Transverse colon (tissue), 4 donors: ENCODE measurements at places on chromosomes 7 and 10. TPM values are rescaled to one million over a fixed set of nuclear protein-coding genes. Genes with fewer than 3 reads are reported as not detected.

DAGLB gene
- total RNA-seq: 29.1 TPM

GRCh38 chr10:604716-605631, 84.5 kb downstream of the DIP2C start:
- H3K27ac ChIP-seq: peak overlapping the region; percentile 54
- no peak for DNase-seq
- no peaks in the 10 kb centered on the region for H3K36me3 ChIP-seq
- no peaks in the 10 kb centered on the region for H3K27me3 ChIP-seq
- no peak overlapping the region for H3K4me3 ChIP-seq
- H3K4me1 ChIP-seq: peaks cover 21% of the 10 kb centered on the region

CLCN1 gene
- not detected for total RNA-seq

DNA sequence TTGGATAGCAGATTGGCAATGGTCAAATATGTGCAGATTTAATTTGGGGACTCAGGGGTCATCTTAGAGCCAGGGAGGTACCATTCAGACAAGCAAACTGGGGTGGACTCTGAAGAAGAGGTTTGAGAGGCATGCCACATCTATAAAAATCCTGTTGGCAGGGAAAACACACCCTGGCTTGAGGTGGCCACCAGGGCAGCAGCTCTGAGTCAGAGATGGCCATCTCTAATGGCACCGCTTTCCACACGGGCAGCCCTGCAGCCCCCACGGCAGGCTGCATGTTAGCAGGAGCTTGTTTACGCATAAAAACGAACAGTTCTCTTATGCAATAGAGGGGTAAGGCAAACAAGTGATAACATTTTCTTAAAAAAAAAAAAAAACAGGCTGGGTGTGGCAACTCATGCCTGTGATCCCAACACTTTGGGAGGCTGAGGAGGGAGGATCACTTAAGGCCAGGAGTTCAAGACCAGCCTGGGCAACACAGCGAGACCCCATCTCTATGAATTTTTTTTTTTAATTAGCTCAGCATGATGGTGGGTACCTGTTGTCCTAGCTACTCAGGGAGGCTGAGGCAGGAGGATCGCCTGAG, 14.9 kb downstream of the DLG5 start:
- no peaks in the 10 kb centered on the region for H3K36me3 ChIP-seq
- peaks cover 12% of the 10 kb centered on the region for H3K4me1 ChIP-seq
- no peak overlapping the region for H3K27ac ChIP-seq
- H3K4me3 ChIP-seq: no peak overlapping the region
- DNase-seq: no peak

DNA sequence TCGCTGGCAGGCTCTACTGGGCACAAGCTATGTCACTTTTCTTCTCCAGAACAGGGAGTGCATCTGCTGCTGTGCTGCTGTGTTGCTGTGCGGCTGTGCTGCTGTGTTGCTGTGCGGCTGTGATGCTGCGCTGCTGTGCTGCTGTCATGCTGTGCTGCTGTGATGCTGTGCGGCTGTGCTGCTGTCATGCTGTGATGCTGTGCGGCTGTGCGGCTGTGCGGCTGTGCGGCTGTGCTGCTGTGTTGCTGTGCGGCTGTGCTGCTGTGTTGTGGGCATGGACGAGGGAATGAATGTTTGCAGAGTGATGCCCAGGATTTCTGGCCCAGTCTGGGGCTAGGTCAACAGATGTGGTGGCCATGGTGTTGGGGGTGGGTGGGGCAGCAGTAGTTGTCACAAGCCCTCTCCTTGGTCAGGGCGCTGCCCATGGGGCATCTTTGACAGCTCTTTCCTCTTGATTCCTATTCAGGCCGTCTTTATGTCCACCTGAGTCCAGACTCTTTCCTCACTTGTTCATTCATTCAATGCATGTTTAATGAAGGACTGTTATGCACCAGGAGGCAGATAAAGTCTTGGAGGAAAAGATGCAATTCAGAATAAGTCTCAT, 55.6 kb downstream of the C10orf120 start:
- H3K36me3 ChIP-seq: no peaks in the 10 kb centered on the region
- no peak overlapping the region for H3K27ac ChIP-seq
- no peak for DNase-seq
- H3K4me3 ChIP-seq: no peak overlapping the region
- no peaks in the 10 kb centered on the region for H3K4me1 ChIP-seq
- H3K27me3 ChIP-seq: no peaks in the 10 kb centered on the region

GRCh38 chr7:139648391-139648861, 124.9 kb downstream of the CLEC2L start:
- H3K27ac ChIP-seq: peak overlapping the region; percentile 36
- H3K4me3 ChIP-seq: no peak overlapping the region
- H3K36me3 ChIP-seq: no peaks in the 10 kb centered on the region

CCDC7 gene
- 4.8 TPM for total RNA-seq

DNA sequence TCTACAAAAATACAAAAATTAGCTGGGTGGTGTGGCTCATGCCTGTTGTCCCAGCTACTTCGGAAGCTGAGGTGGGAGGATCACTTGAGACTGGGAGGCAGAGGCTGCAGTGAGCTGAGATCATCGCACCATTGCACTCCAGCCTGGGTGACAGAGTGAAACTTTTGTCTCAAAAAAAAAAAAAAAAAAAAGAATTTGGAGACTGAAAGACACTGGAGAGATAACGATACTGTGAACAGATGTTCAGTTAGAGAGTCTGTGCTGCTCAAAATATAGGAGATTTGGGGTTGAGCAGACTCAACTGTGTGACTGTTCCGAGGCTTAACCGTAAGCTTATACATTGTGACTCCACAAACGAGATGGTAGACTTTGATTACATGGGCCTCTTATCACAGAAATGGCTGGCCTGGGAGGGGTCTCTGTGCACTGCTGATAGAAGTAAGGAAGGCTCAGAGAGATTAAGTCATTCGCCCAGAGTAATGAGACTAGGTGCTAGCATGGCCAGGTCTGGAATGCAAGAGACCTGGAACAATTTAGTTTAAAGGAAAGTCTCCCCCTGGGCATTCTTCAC, 19.4 kb downstream of the WBP1L start:
- H3K27me3 ChIP-seq: no peaks in the 10 kb centered on the region
- peaks cover 20% of the 10 kb centered on the region for H3K4me1 ChIP-seq
- H3K27ac ChIP-seq: no peak overlapping the region
- no peaks in the 10 kb centered on the region for H3K36me3 ChIP-seq

HOXA11 gene
- 8.9 TPM for total RNA-seq

DNA sequence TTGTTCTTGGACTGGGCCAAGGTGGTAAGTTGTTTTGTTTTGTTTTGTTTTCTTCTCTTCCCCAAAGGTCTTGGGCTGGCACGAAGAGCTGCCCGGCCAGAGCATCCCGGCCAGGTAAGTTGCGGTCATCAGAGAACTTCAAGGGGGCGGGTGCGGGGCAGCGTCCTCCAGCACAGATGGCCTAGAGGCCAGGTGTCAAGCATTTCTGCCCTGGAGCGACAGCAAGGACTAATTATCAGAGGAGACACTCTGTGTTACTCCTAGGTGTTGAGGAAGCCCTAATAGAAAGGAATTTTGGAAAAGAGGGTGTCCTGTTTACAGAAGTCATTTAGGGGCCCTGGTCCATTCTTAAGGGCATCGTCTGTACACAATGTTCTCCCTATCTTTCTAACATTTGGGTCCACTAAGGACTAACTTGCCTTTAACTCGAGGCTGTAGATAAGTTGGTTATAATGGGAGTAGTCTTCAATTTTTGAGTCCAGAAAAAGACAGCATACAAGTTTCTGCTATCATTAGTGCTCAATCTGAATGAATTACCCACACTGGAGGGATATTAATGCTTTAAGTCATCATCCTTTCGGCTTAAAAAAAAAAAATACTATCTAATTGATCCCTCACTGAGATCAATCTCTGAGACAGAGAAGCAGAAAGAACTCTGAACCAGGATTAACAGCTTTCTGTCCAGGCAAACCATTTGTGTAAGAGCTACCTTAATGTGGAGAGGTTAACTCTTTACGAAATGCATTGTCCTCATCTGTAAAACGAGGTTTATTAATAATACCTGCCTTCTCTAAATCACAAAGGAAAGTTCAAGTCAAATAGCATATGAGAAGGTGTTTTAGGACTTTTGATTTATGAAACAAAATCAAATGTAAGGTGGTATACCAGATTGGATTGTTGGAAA, 1.5 kb downstream of the ITGB8 start:
- no peak for DNase-seq
- H3K4me3 ChIP-seq: peak overlapping the region; percentile 54
- H3K27ac ChIP-seq: peak overlapping the region; percentile 93
- no peaks in the 10 kb centered on the region for H3K27me3 ChIP-seq
- no peaks in the 10 kb centered on the region for H3K36me3 ChIP-seq

MYH16 gene
- total RNA-seq: not detected

- peak; percentile 72 for DNase-seq
- H3K4me1 ChIP-seq: peaks cover 32% of the 10 kb centered on the region
- no peaks in the 10 kb centered on the region for H3K27me3 ChIP-seq
- no peaks in the 10 kb centered on the region for H3K36me3 ChIP-seq
Observed at GRCh38 chr10:84352251-84352842, 24.0 kb downstream of the CCSER2 start.

- no peak overlapping the region for H3K27ac ChIP-seq
- no peaks in the 10 kb centered on the region for H3K4me1 ChIP-seq
- DNase-seq: no peak
- no peaks in the 10 kb centered on the region for H3K27me3 ChIP-seq
Observed at GRCh38 chr10:78890506-78890905, 178.3 kb upstream of the ZMIZ1 start.

DNA sequence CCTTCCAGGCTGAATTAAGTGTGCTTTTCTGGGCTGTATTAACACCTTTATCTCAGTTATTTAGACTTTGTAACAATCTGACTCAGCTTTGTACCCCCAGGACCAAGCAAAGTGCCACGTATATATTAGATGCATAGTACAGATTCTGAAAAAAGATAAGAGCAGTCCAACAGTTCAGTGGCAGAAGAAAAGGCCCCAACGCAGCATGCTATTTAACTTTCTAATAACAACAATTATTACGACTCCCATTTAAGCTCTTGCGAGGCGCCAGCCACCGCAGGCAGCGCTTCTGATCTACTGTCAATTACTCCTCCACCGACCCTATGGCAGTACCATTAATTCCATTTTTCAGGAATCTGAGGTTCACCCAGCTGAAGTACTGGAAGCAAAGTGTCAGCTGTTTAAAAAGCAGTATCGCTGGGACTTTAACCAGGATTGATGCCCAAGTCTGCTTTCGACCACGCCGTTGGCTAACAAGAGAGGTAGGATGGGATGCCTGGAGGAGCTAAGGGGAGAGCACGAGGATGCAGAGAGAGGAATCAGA, 638 bp downstream of the LIPA start:
- DNase-seq: no peak
- no peaks in the 10 kb centered on the region for H3K36me3 ChIP-seq
- H3K27ac ChIP-seq: peak overlapping the region; percentile 82
- H3K4me3 ChIP-seq: peak overlapping the region; percentile 85

GRCh38 chr7:43248961-43249822, 136.7 kb downstream of the HECW1 start:
- peaks cover 3% of the 10 kb centered on the region for H3K4me1 ChIP-seq
- peak overlapping the region; percentile 56 for H3K27ac ChIP-seq
- no peak overlapping the region for H3K4me3 ChIP-seq

TAS2R4 gene
- 1.2 TPM for total RNA-seq

CYP2C19 gene
- total RNA-seq: 8.6 TPM

ARID5B gene
- 40.2 TPM for total RNA-seq

DNA sequence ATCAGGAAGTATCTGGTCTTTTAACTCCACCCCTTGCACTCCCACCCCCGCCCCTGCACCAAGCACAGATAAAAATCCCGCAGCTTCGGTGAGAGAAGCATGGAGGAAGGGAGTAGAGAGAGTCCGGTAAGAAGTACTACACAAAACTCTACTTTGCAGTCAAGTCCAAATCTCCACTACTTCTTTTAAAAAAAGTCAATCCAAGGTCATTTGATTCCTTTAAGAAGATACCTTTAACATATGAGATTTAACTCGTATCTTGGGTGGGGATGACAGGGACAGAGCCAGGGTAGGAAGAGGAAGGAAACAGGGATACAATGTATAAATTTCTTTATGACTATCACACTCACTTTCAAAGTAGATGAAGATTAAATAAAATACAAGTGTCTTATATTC, 132.1 kb downstream of the NRBF2 start:
- no peaks in the 10 kb centered on the region for H3K36me3 ChIP-seq
- H3K27me3 ChIP-seq: no peaks in the 10 kb centered on the region
- H3K4me3 ChIP-seq: peak overlapping the region; percentile 48
- H3K4me1 ChIP-seq: peaks cover 29% of the 10 kb centered on the region
- H3K27ac ChIP-seq: peak overlapping the region; percentile 98

GRCh38 chr7:152851881-152852417, 92.4 kb downstream of the ACTR3B start:
- no peak overlapping the region for H3K4me3 ChIP-seq
- no peak overlapping the region for H3K27ac ChIP-seq
- no peaks in the 10 kb centered on the region for H3K27me3 ChIP-seq

- no peaks in the 10 kb centered on the region for H3K4me1 ChIP-seq
- H3K36me3 ChIP-seq: no peaks in the 10 kb centered on the region
- no peak overlapping the region for H3K27ac ChIP-seq
- no peak overlapping the region for H3K4me3 ChIP-seq
- H3K27me3 ChIP-seq: no peaks in the 10 kb centered on the region
Observed at GRCh38 chr7:106417273-106417902, 132.6 kb upstream of the NAMPT start.

DNA sequence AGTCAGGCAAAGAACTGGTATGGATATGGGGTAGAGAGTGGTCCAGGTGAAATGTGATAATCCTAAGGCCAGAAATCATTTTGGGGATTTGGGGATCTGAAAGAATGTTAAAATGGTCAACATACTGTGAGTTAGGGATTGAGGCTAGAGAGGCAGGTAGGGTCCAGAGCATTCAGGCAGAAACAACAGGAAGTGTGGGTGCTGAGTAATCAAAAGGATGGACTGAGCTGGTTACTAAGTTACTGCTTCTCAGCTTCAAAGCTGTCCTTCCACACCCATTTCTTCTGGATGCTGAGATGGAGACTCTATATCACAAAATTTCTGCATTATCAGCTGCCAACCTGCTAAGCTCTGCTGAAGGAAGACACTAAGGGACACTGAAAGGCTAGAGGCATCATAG, 30.6 kb upstream of the PRKCQ start:
- no peaks in the 10 kb centered on the region for H3K27me3 ChIP-seq
- no peaks in the 10 kb centered on the region for H3K36me3 ChIP-seq
- no peaks in the 10 kb centered on the region for H3K4me1 ChIP-seq
- DNase-seq: no peak

DNA sequence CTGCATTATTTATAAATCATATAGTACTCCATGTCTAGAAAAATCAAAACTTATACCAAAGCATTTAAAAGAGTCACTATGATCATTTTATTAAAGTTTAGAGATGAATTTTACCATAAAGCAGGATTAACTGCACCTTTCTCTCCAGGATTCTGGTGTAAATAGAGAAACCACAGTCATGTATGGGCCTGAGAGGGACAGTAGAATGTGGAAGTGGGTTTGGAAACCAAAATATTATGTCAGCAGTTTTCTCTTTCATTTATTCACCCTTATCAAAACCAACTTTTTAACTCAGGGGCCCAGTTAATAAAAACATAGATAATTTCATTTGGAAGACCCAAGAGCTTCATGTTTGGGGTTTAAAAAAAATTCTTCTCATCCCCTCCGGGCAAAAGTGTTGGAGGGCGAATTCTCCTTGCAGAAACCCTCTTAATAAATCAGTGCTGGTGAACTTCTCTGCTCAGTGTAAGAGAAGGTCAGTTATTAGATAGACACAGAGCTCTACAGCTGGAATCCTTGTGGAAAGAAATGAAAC, 266.2 kb downstream of the CREB5 start:
- no peaks in the 10 kb centered on the region for H3K36me3 ChIP-seq
- H3K4me1 ChIP-seq: no peaks in the 10 kb centered on the region
- DNase-seq: no peak
- H3K4me3 ChIP-seq: no peak overlapping the region

- no peak for DNase-seq
- no peaks in the 10 kb centered on the region for H3K4me1 ChIP-seq
- no peaks in the 10 kb centered on the region for H3K36me3 ChIP-seq
- no peak overlapping the region for H3K4me3 ChIP-seq
Observed at GRCh38 chr10:48332166-48332870, 25.8 kb downstream of the MAPK8 start.
